SW 1271 (cell line): ENCODE measurements at places on chromosomes 6 and 20.
A peak's percentile ranks its signal among the peaks of the same experiment; 100 is the strongest.

GRCh38 chr6:5782783-5783547 lies 223.8 kb downstream of the NRN1 start:
- DNase-seq = no peak

GRCh38 chr6:71388068-71388744 lies 99.6 kb downstream of the OGFRL1 start:
- DNase-seq = no peak

DNA sequence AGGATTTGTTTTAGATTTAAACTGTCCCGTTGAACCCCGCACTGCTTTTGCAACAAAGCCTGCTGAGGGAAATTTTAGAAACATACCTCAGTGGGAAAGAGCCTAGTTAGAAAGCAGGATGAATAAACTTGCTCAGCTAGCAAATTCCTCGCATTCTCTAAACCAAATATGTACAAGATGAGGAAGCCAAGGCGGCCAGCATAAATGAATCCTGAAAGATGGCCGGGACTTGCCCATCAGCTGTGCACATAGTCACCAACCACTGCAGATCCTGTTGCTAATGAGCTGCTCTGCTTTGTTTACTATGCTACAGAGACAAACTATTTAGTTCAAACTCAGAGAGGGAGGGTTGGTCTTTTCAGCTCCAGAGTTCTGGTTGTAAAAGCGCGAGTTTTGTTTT lies 49.0 kb downstream of the TMEM170B start:
- DNase-seq = no peak

- DNase-seq = no peak
Observed at GRCh38 chr20:19808498-19808897, 50.4 kb downstream of the RIN2 start.

- no peak for DNase-seq
Observed at GRCh38 chr6:93260881-93261280, 158.5 kb downstream of the EPHA7 start.

DNA sequence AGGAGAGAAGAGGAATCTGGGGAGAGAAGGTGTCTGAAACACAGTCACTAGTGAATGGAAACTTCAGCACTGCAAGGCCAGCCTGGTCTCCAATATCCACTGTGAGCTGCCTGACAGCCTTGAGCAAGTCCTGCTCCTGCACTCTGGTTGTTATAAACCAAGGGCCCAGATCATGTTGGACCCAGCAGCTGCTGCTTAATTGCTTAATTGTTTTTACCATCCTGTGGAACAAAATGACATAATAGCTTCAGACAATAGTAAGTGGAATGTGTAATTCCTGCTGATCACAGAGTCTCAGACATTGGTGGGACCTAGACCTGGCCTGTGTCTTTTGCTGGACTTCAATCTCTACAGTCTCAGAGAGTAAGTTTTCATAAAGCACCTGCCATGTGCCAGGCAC lies 833.7 kb downstream of the TFAP2A start:
- no peak for DNase-seq

GRCh38 chr6:124961777-124962638 lies at the start of gene RNF217:
RNF217 (plus strand) TSS chr6:124962437; CDS start chr6:124962545, 108 bp downstream.
- peak; percentile 23 for DNase-seq

GRCh38 chr6:140178935-140179334 lies 804.5 kb upstream of the CITED2 start:
- DNase-seq = no peak
